ENCODE measurements at places on chromosomes 12 and 14.

GRCh38 chr12:8123124-8123912 is at the start of gene CLEC4A:
TSS of gene CLEC4A (plus strand) at chr12:8123617. CDS start at chr12:8123879, 262 bp downstream.
- no peak for DNase-seq

DNA sequence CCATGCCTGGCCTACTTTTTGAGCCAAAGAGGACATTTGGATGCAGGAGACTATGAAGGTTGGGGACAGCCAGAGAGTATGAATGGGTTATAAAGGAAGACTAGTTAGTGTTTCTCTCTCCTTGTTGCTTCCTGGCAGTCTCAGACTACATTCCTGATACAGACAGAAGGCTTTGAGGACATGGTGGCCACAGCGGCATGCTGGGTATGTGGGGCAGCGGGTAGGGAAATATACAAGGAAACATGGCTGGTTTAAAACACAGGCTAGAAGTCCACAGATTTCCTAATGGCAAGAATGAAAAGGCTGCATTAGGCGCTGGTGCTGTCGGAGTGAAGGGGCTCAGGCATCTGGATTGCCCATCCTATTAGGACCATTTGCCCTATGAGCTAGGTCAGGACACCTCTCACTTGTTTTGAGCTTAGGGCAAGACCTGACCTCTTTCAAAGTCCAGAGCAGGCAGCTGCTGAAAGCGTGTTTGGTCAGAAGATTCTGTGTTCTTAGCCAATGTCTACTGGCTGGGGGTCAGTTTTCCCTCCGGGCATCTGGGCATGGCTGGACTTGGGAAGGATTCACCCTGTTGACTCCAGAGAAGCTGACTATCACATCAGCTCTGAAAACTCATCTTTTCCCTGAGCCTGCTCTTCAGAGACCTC is 20.1 kb upstream of the FBXO21 start:
- no peak for DNase-seq

GRCh38 chr12:79566452-79567174 is 124.2 kb downstream of the PAWR start:
- DNase-seq, result no peak

DNA sequence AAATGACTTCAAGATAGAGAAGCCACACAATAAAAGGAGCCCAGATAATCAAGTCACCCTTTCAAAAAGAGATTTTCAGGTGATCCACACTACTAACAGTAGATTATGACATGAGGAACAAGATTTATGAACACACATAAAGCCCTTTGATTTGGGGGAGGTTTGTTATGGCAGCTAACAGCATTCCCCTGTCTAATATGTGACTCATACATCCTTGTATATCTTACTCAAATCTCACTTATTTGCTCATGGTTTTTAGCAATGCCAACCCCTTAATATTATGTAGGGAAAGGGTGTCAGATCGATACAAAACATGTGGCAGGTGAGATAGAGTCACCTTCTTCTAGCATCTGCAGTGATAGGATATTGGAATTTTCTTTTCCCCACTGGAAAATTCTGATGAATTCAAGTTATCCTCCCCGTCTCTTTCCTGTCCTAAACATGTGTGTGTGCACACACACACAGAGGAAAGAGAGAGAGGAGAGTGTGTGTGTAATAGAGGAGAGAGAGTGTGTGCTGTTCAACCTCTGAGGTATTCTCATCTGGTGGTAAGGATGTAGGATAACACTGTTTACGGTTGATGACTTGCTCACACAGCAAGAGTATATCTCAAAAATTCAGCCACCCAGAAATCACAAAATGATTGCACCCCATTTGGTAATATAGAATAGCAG is 319.9 kb downstream of the KCNC2 start:
- DNase-seq, result no peak

GRCh38 chr12:45284096-45284901 is 68.4 kb downstream of the ANO6 start:
- DNase-seq, result no peak
